AG09319 (cell line): ENCODE measurements at places on chromosomes 3 and 15.

DNA sequence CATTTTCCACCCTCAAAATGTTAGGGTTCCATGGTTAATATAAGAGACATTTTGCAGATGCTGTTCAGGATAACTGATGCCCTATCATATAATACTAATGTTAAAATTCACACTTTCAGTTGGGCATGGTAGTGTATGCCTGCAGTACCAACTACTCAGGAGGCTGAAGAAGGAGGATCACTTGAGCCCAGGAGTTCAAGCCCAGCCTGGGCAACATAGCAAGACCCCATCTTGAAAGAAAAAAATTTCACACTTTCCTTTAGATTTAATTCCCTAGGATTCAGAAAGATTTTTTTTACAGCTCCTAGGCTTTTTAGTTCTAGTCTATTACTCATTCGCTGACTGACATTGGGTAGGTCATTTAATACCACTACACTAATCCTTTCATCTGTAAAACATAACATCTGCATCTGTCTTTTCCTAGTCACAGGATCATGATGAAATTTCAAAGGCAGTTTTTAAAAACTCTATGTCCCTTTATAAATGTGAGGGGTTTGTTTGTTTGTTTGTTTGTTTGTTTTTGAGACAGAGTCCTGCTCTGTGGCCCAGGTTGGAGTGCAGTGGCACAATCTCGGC lies 103.7 kb downstream of the MYO5A start:
- DNase-seq, result no peak

DNA sequence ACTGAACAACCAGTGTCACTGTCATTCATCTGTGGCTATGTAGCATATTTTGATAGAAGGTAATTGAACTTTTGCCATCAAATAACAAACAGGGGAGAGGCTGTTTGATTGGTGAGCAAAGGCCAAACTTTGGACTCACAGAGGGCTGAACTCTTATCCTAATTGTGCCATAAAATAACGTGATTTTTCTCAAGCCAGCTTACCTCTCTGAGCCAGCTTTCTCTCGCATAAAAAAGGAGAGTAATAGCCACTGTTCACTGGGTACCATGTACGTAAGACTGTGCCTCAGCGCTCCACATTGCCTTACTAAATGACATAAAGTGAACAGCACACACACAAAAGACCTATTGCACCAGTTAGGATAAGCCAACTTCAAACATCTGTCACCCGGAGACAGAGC lies 216.9 kb downstream of the LRTM1 start:
- no peak for DNase-seq

GRCh38 chr3:38168151-38169026 lies 3.1 kb downstream of the OXSR1 start:
- DNase-seq, result no peak

DNA sequence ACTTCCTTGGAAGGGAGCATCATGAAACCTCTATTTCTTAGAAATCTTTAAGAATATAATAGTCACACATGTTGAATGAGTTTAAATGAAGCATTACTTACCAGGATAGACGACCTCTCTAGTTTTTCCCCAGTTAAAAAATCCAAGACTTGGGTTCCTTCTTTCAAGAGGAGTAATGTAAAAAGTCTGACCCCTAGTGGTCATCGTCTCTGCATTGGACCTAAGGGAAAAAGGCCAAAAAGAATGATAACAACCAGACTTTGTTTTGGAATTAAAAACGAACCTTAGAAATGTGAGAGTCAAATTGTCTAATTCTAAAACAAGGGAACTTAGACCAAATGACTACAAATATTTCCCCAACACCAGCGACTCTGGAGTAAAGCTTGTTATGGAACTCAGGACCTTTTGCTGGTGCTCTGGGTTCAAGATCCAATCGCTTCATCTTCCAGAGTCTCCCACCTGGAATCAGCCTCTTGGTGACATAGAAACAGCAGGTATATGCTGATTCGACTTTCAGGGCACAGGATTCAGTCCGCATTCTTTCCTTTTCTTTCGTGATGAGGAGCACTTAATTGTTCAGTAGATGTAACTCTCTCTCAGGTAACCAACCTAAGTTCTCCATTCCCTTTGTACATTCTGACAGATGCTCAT lies 214.8 kb upstream of the TPRG1 start:
- DNase-seq, result peak; percentile 36

DNA sequence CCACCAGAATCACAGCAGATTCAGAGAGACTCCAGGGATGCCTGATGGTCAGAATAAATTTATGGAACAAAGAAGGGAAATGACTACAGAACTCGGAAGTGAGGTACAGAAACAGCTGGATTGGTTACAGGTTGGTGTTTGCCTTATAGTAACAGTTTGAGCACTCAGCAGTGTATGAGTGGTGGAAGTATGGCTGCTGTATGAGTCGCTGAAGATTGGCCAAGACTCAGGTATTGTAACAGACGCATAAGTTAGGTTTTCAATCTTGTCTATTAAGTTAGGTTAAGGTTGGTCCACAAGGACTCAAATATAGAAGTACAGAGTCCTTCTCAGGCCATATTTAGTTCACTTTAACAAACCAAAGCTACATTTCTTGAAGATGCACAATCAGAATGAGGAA lies 33.1 kb downstream of the ATP13A5 start:
- DNase-seq, result no peak

DNA sequence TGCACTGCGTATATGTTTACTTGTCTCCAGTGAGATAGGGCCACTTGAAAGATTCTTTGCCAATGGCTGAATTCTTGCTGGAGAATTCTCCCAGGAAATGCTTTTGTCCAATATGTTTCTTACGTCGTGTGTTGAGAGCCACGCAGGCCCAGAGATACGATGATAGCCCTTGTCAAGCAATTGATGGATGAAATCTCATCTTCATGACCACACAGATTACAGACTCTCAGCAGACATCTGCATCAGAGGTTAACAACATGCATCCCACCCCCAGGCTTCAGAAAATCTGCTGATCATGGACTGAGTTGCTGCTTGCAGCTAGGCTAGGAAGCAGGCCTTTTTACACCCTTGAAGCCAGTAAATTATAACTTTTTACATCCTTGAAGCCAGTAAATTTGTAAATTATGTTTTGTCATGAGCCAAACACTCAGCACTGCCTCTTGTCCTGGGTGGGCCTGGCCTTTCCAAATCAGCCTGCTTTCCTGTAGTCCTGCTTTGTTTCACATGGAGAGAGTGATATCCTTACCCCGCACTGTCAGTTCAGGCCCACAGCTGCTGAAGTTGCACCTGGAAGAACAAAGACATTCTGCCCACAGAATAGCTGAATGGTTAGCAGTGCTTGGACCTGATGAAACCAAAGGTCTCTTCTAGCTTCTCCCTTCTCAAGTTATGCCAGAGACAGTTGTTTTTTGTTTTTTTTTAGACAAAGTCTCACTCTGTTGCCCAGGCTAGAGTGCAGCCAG lies 84.4 kb downstream of the GPR156 start:
- DNase-seq, result no peak

GRCh38 chr3:27312044-27312668 lies 57.0 kb downstream of the NEK10 start:
- peak; percentile 39 for DNase-seq

GRCh38 chr3:69161587-69162307 lies 39.4 kb upstream of the LMOD3 start:
- DNase-seq, result peak; percentile 22

GRCh38 chr3:169846458-169847193 lies 23.1 kb downstream of the LRRC31 start:
- no peak for DNase-seq

- no peak for DNase-seq
These were observed 1165.2 kb downstream of the TBL1XR1 start for GRCh38 chr3:176032043-176032442.

- no peak for DNase-seq
These were observed 1334.4 kb upstream of the ALCAM start for GRCh38 chr3:104032283-104032682.

- no peak for DNase-seq
These were observed 346.6 kb upstream of the DCBLD2 start for GRCh38 chr3:99248130-99248529.

- no peak for DNase-seq
These were observed 247.7 kb downstream of the ADAMTS17 start for GRCh38 chr15:100094127-100094510.

- no peak for DNase-seq
These were observed 18.9 kb upstream of the COPG1 start for GRCh38 chr3:129230311-129231019.

DNA sequence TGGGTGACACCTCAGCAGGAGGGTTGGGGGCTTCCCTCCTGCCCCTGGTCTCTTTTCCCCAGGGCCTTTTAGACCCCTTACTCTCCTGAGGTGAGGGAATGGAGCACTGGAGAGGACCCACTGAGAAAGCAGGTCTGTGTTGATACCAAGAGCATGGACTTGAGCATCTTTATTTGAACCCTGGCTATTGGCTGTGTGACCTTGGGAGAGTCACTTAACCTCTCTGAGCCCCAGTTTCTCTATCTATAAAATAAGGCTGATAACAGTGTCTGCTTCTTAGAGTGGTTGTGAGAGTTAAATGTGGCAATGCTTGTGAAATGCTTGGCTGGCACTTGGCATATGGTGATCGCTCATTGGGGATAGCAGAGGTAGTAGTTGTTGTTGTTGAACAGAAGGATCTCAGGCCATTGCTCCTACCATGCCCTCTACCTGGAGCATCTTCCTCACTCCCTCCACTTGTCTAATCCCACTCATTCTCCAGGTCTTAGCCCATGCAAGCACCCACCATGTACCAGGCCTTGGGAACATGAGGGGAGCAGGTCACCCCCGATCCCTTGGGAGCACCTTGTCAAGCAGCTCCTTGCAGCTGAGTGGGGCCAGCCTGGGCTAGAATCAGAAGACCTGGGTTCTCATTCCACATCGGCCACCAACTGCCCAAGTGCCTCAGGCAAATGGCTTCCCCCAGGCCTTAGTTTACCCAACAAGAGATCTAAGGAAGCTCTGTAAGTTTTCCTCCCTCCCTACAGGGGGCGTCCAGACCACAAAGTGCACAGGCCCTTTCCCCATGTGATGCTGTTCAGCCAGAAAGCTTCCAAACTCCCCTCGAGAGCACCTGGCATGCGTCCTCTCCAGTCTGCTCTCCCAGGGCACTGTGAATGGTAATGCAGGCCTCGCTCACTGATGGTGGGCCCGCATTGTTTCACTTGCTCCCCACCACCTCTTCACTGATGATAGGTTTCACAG lies 96.7 kb downstream of the LSM3 start:
- DNase-seq, result no peak

- peak; percentile 1 for DNase-seq
These were observed 296.6 kb upstream of the LMCD1 start for GRCh38 chr3:8204853-8205650.

DNA sequence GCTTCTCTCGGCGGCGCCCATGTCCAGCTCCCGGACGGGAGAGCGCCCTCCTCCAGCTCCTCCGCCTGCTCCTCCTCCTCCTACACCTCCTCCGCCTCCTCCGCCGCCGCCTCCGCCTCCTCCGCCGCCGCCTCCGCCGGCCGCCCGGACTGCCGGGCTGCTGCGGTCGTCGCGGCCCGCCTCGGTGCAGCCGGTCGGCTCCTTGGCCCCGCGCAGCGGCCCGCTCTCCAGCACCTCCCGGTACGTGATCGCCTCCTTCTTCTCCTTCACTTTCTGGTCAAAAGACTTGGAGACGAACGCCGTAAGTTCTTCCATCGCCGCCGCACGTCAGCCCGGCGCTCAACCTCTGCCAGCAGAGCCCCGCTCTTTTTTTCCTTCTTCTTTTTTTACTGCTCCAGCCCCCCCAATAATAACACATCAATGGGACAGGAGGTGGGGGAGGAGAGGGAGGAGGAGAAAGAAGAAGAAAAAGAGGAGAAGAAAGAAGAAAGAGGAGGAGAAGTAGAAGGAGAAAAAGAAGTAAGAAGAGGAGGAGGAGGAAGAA lies 438 bp downstream of the SHOX2 start:
- peak; percentile 43 for DNase-seq

DNA sequence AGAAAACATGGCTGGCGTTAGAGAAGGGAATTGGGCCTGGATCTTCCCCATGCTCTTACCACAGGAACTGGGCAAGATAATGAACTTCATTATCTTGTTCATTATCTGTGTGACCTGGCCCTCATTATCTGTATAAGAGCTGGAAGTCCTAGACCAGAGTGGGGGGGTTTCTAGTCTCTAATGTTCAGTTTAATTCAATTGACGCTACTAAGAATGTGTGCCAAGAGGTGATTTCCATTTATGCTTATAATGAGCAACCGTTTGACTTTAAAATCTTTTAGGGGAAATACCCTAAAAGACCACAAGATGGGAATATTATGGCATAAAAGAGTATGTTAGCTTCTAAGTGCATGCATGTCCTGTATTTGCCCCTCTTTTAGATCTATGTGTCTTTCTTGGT lies 59.1 kb upstream of the CSTA start:
- no peak for DNase-seq

DNA sequence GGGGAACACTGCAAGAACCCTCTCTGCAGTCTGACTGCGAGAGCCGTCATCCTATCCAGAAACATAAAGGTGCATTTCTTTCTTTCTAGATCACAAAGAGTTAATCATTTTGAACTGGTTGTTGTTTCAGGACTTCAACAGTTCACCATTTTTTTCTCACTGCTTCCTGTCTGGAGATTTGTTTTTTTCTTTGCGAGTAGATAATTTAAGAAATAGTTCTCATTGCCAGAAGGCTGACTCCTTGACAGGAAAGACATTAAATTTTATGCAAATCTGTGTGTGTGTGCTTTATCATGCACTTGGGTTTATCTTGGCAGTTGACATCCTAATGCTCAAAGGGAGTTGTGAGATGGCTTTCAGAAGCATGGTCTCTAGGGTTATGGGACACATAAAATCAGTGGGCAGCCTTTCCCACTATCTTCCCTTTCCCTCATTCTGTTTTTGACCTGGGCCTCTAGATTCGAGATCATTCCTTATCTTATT lies 123.5 kb upstream of the TBL1XR1 start:
- no peak for DNase-seq

DNA sequence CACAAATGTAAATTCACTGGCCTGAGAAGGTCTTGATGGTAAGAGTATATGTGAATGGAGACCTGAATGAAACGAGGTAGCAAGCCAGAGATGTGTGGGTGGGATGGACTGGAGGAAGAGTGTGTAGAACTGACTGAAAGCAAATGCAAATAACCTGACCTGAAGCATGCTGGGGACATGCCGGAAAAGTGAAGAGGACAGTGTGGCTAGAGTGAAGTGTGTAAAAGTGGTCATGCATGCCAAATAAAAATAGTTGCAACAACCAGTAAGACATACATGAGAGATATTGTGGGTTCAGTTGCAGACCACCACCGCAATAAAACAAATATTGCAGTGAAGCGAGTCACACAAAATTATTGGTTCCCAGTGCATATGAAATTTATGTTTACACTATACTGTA lies 82.3 kb downstream of the LPP start:
- no peak for DNase-seq

DNA sequence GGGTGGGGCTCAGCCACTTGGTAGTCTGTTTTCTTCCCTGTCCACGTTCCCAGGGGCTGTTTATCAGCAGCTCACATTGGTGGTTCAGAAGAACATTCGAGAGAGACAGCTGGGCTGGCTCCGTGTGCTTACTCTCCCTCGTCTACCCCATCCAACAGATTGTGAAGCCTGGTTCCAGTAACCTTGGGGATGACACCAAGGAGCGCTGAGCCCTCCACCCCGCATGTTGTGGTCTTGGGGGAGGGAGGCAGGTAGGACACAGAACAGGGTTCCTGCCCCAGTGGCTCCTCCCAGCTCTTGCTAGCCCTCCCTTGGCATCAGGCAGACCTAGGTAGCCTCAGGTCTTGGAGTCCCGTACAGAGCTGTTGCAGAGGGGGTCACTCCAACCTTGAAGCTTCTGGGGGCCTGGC lies 33.1 kb downstream of the KLF13 start:
- DNase-seq, result no peak

GRCh38 chr3:142013326-142013980 lies 135.9 kb downstream of the TFDP2 start:
- DNase-seq, result no peak
